Endothelial cell (in vitro differentiated cells): ENCODE measurements at places on chromosomes 1 and 21.
A peak's percentile ranks its signal among the peaks of the same experiment; 100 is the strongest.

GRCh38 chr1:85124091-85124490, 75.8 kb upstream of the MCOLN3 start:
- no peak for DNase-seq

DNA sequence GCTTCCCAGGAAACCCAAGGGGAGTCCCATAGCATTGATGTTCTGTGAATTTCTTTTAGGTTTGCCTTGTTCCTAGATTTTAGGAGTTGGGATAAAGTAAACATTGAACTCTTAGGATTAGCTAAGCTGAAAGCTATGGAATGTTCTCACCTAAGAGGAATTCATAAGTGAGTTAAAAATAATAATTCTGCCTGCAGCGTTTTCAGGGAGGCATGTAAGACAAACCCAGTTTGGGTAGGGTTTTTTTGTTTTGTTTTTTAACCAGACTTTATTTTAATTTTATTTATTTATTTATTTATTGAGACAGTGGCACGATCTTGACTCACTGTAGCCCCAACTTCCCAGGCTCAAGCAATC, 28.9 kb upstream of the CD101 start:
- no peak for DNase-seq

GRCh38 chr21:44529503-44530125, 10.4 kb downstream of the KRTAP10-1 start:
- no peak for DNase-seq

GRCh38 chr1:82318265-82318664, 517.5 kb downstream of the ADGRL2 start:
- no peak for DNase-seq

- DNase-seq = no peak
Observed at GRCh38 chr1:226972931-226973330, 32.8 kb downstream of the COQ8A start.

- peak; percentile 49 for DNase-seq
Observed at GRCh38 chr1:151511636-151512215, 539 bp downstream of the CGN start.

DNA sequence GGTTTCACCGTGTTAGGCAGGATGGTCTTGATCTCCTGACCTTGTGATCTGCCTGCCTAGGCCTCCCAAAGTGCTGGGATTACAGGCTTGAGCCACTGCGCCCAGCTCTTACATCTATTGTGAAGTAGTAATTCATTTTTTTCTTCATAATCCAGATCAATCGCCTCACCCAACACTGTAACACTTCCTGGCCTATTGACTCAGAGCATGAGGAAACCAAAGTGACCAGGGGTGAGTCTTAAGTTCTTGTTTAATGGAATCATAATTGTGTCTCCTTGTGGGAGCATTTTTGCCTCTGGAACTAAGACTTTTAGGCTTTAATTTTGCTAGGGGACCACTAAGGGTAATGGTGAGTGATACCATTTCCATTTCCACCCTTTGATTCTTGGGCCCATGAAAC, 27.4 kb downstream of the TNFSF18 start:
- no peak for DNase-seq

GRCh38 chr1:240827786-240828185, 215.8 kb upstream of the GREM2 start:
- DNase-seq = no peak

DNA sequence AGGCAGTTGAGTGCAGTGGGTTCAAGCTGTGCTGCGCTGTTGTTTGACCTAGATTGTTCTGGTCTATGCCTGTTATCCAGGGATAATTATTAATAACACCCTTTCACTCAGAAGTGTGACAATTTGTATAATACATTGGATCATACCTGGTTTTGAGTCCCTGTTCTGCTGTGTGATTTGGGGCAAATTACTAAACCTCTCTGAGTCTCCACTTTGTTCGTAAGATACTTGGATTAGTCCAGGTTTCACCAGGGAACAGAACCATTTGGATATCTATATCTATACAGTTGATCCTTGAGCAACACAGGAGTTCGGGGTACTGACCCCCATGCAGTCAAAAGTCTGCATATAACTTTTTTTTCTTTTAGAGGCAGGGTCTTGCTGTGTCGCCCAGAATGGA, 2.3 kb downstream of the NENF start:
- no peak for DNase-seq

- no peak for DNase-seq
Observed at GRCh38 chr1:221187174-221187573, 307.9 kb downstream of the HLX start.

GRCh38 chr1:55154616-55155015, 60.5 kb downstream of the USP24 start:
- DNase-seq = no peak

GRCh38 chr1:233440951-233441401, 113.5 kb downstream of the MAP3K21 start:
- DNase-seq = peak; percentile 31

GRCh38 chr1:32339363-32339978, 3.4 kb upstream of the MARCKSL1 start:
- no peak for DNase-seq

DNA sequence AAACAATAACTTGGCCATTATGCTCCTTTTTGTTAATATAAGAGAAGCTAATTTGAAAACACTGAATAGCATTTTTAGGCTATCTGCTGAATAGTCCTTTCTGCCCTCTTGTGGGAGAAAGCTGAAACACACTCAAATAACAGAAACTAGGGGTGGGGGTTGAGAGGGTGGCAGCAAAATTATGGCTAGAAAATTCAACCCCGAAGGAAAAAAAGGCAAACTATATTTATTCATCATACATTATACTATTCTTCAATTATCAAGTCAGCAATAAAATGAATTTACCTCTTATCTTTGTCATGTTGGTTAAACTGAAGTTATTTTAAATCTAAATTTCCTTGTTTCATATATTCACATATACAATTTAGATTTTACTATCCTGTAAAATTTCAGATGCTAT, 255.9 kb downstream of the FAF1 start:
- peak; percentile 40 for DNase-seq

GRCh38 chr1:156106624-156107488, 7.7 kb upstream of the LMNA start:
- no peak for DNase-seq

DNA sequence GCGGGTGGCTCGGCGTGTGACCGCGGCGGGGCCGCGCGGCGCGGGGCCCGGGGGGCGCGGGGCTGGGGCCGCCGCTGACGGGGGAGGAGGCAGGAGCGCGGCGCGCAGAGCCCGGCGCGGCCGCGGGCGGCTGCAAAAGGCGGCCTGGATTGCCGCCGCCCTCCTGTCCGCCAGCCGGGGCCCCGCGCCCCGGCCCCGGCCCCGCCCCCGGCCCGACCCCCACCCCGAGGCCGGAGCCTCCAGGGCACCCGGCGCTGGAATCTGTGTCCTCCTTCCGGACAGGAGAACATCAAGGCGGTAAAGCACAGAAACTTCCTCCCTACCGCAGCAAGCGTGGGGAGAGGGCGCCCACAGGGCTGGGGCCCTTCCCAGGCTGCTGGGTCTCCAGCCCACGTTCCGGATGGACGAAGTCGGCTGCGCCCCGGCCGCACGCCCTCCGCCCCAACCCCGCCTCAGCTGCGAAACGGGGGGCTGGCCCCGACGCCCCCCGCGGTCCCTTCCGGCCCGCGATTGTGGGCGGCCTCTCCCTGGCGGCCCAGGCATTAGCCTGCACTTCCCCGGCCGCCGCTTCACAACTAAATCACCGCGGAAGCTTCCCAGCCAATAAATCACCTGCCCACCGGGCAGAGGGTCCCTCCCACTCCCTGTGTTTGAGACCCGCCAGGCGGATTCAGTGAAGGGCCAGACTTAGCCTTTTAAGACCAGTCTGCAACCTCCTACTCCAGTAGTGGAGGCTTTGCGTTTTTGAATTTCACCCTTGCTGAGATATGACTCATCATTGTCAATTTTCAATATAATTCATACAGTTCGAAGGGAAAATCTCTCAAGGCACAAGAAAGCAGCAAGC, 106.0 kb downstream of the SLC45A1 start:
- DNase-seq = peak; percentile 70

- DNase-seq = peak; percentile 88
Observed at GRCh38 chr1:112718691-112719418, 3.7 kb upstream of the PPM1J start.

DNA sequence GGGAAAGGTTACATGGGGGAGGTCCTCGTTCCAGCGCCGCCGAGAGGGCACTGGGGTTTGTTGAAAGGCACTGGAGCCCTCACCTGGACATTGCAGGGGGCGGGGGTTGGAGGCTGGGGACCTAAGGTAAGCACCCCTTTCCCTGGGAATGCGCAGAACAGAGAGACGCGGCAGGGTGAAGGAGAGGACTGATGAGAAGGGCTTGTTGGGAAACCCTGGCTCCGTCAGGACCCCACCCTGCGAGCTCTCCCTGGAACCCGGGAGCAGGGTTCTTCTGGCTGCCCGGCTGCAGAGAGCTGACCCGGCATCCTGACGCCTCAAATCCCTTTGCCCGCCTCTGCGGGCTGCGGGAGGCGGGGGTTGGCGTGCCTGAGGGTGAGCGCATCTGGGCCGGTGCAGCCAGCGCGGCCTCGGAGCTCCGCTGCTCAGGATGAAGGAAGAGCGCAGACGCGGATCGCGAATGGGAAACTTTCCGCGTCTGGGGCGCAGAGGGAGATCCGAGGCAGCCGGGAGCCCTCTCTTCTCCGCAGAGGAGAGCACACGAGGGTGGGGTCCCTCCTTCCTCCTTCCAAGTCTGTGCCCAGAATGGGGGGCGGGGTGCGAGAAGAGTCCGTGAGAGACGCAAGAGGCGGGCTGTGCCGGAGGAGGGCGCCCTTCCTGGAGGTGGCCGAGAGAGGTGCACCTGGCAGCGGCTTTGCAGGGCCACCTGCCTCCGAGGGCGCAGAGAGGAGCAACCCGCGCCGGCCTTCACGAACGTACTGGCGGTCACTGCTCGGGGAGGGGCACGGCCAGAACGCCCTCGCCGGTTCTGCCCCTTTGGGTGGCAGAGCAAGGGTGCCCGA, 2.4 kb downstream of the IGSF21 start:
- peak; percentile 65 for DNase-seq

DNA sequence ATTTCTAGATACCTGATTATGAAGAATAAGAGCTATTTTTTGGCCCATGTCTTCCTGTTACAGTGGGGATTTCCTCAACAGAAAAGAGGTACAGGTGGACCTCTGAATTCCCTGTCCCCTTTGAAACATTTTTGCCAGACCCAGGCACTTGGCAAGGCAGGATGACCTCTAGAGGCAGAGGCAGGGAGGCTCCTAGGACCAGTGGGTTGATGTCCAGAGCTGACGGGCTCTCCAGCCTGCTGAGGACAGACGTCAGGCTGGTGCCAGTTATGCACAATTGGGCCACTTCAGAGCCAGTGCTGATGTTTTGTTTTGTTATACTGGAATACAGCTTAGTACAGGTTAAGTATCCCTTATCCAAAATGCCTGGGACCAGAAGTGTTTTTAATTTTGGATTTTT, 18.5 kb upstream of the A3GALT2 start:
- DNase-seq = no peak

- DNase-seq = no peak
Observed at GRCh38 chr1:26083208-26083607, 15.8 kb upstream of the TRIM63 start.

GRCh38 chr21:46029186-46029924, 47.8 kb downstream of the COL6A1 start:
- no peak for DNase-seq

GRCh38 chr1:245923215-245923614, 583.9 kb downstream of the SMYD3 start:
- DNase-seq = no peak

GRCh38 chr1:67675800-67676199, 9.2 kb upstream of the GADD45A start:
- DNase-seq = no peak

- DNase-seq = no peak
Observed at GRCh38 chr21:35106246-35106835, 57.2 kb upstream of the RUNX1 start.

GRCh38 chr1:183936791-183937190, 100.7 kb downstream of the COLGALT2 start:
- no peak for DNase-seq

GRCh38 chr1:220803401-220804201, 16.9 kb downstream of the MTARC1 start:
- peak; percentile 49 for DNase-seq

GRCh38 chr1:240044620-240045019, 47.1 kb upstream of the FMN2 start:
- DNase-seq = no peak

DNA sequence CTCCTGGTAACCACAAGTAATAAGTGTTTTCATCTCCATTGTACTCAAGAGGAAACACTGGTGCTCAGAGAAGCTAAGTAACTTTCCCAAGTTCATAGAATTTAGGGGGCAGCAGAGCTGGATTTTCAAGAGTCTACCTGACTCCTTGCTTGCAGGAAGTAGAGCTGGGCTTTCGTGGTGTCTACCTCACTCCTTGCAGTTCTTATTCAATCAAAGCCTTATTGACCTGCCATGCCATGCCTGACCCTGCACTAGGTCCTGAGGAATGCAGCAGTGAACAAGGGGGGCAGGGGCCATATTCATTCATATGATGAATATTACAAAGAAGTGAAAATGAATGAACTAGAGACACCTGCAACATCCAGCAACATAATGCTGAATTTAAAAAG, 93.3 kb downstream of the GLIS1 start:
- DNase-seq = no peak

- DNase-seq = no peak
Observed at GRCh38 chr1:157142201-157142600, 4.0 kb upstream of the ETV3 start.

DNA sequence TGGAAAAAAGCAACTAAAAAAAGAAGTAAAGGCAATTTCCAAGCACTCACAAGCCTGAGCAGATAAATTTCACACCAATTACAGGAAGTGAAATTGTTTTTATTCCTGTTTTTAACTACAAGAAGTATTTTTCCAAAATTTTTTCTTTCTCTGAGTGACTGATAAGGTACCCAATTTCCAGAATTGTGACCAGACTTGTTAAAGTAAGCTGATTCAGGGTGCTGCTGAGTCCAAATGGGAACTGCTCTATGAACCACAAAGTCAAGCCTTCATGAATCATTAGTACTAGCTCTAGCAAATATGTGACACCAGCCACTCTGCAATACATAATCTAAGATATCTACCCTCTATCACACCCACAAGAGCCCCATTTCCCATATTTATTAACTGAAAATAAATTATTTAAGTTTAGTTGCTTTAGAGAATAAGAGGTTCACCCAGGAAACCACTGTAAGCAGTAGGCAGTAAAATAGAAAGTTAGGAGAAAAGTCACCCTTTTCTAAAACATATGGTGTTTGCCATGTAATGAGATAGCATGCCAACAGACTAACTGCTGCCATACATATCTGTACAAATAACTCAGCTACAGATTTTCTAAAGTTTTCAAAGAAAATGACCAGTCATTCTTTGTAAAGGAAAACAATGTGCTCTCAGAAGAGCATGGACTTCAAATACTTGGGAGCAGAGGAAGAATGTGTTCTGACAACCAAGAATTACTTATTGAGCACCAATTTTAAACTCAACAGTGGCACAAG, 43.1 kb upstream of the TNFSF18 start:
- DNase-seq = no peak

- no peak for DNase-seq
Observed at GRCh38 chr1:24216276-24217074, 29.4 kb upstream of the IFNLR1 start.

DNA sequence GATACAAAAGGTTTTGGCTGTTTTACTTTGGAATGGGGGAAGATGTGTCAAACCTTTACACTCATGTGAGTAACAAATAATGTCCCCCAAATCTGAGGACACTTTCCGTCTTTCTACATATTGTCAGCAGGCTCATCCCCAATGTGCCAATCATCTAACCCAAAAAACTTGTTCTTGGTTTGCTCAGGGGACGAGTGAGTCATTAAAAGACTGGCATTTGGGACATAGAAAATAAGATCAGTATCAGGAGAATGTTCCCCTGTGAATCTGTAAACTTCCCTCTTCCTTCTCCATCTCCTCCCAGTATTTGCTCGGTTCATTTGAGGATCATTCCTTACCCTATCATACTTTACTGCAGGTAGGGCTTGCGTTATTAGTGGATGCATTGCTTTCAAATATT, 194.1 kb upstream of the RUNX1 start:
- no peak for DNase-seq
